ENCODE measurements at places on chromosomes 1 and 21. TPM values are rescaled to one million over a fixed set of nuclear protein-coding genes. Genes with fewer than 3 reads are reported as not detected.

The L1TD1 gene
- total RNA-seq, result not detected

The ATP1A2 gene
- total RNA-seq, result 44.2 TPM

DNA sequence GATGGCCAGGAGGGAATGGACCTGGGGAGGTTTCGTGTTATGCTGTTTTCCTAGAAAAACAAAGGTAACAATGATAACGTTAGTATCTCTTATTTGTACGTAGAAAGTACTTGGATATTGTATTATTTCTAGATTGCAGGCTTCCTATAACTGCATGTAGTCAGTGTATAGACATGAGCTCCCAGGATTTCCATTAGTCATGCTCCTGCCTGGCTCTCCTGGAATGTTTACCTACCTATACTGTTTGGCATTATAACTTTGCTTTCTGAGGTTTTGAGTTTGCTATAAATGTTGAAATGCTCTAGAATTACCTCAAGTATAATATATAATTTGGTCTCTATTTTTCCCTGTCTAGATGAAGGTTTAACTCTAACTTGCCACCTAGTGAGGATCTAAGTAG lies 66.1 kb downstream of the TTC3 start:
- DNase-seq, result no peak

DNA sequence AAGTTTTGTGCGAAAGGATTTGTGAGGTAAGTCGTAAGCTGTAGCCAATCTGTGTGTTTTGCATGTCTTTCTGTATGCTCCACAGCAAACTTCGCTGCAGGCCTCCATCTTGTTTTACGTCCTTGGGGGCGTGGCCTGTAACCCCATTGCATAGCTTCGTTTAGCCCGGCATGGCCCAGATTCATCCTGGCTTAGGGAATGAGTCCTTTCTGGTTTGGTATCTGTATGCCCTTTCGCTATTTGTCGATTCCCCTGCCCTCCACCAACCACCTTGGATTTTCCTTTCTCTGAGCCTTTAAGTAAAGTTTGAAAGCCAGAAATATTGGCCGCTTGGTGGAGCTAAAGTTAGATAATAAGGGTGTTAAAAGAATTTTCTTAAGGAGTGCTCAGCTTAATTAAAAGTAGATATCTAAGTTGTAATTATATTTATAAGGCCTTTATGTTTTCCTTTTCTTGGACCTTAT lies 1.1 kb downstream of the THEM4 start:
- DNase-seq, result peak; percentile 12

DNA sequence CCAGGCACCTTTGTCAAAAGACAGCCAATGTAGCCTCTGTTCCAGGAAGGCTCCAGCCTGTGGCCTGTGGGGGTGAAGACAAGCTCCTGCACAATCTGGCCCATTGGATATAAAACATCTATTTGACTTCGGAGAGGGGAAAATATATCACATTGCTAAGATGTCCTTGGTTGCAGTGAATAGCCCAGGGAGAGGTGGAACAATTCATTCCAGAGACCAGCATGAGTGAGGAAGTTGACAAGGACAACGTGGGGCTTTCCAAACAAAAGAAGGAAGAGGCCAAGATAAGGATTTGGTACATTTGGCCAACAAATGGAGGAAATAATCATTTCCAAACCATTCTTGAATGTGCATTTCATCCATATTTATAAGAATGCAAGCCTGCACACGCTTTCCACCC lies 187.0 kb downstream of the ETS2 start:
- DNase-seq, result no peak

DNA sequence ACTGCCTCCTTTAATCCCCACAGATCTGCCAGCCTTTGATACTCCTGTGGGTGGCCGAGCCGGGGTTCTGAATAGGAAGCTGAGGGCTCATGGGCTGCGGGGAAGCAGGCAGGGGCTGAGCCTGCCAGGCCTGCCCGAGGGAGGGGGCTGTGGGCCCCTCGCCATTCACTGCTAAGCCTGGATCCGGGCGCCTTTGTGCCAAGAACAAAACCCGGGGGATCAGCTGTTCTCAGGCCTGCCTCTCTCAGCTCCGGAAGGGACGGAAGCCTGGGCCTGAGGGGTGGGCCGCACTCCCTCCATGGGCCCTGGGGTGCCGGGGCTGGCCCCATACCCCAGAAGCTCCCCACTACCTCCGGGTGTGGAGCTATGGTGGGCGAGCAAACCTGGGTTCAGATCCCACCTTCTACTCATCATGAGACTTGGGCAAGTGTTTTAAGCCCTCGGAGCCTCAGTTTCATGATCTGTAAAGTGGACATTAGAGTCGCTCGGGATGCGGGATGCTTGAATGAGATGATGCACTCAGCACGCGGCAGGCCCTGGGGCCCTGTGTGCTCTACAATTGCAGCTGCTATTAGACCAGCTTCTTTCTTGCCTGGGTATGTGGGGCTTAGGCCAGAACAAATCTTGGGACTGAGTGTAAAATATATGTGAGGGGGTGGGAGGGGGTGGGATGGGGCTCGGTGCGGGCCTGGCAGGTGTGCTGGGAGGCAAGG lies 19.2 kb upstream of the EPHA2 start:
- peak; percentile 70 for DNase-seq

DNA sequence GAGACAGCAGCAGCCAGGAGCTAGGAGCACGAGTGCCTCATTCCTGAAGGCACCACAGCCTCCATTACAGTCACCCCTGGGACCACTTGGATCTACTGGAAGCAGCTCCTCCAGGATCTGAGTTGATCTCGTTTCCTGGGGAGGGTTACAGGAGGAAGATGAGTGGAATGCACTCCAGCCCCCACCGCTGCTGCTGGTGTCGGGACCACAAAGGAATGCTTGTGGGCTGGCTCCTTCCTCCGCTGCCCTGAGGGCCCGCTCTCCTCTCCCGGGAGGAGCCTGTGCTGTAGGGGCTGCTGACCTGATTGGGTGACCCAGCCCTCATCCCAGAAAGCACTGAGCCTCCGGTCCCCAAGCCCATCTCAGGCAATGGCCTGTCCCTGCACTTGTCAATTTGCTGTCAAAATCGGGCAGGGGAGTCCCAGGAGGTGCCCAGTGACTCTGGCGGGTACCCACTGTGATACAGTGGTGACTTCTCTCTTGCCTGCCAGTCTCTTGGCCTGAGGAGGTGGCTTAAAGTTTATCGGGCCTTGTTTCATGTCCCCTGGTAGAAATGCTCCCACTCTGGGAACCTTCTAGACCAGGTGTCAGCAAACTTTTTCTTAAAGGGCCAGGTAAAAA lies 23.1 kb downstream of the IL10RB start:
- DNase-seq, result peak; percentile 61

DNA sequence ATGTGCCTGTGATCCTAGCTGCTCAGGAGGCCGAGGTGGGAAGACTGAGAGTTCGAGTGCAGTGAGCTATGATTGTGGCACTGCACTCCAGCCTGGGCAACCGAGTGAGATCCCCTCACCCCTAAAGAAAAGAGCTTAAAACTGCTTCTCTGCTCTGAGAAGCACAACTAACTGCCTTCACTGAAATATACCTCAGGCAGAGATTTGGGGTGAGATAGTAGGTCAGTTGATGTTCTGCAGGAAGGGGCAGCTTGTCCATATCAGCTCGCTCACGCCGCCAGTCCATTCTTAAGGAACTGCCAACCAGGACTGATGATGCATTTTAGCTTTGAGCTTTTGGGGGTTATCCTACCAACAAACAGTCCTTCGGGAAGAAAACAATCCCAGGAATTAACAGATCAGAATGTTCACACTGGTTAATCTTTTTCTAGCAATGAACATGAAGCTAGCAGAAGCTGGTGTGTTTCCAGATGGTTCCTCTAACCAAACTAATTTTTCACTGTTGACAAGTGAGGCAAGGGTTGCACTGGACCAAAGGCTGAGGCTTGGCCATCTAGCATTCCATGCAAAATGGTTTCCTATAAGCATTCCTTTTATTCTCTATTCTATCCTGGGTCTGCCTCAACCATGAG lies 31.6 kb downstream of the LHX4 start:
- DNase-seq, result no peak

DNA sequence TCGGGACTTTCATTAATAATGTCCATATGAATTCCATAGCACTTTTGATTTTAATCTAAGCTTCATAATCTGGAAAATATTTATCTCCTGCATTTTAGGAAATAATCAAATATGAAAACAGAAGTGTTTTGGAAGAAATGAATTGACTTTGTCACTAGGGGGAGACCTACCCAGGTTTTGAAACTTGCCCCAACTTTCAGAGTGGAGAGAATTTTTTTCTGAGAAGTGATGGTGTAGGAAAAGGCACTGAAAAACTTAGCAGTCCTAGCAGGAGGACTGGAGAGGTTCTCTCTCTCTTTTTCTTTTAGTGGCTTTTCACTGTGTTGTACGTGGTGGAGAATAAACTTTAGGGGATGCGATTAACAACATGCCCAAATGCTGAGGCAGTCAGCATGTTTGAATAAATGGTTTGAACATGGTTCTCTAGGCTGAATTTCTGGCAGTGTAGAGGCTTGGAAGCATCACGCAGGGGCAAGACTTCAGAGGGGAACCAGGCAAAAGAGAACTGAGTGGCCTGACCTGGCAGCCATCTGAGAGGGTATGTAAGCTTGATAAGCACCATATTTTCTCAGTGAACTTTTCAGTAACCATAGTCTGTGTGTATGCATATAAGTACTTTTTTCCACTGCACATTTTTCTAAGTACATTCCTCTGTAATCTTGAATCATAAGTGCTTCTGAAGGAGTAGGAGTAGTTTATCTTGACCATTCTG lies 68.3 kb upstream of the NEK7 start:
- DNase-seq, result no peak

- DNase-seq, result no peak
Observed at GRCh38 chr1:25476186-25477097, 45.7 kb downstream of the MACO1 start.

- no peak for DNase-seq
Observed at GRCh38 chr1:228866468-228866867, 131.2 kb downstream of the RHOU start.

DNA sequence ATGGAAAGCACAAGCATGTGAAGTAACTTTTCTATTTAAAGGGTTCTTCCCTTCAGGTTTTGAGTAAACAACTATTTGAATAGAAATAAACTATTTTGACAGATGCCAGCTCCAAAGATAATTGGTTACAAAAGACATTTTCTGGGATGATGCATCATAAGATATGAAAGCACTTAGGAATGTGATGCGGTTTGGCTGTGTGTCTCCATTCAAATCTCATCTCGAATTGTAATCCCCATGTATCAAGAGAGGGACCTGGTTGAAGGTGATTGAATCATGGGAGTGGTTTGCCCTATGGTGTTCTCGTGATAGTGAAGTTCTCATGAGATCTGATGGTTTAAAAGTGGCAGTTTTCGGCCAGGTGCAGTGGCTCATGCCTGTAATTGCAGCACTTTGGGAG lies 6.4 kb downstream of the DISP1 start:
- no peak for DNase-seq

DNA sequence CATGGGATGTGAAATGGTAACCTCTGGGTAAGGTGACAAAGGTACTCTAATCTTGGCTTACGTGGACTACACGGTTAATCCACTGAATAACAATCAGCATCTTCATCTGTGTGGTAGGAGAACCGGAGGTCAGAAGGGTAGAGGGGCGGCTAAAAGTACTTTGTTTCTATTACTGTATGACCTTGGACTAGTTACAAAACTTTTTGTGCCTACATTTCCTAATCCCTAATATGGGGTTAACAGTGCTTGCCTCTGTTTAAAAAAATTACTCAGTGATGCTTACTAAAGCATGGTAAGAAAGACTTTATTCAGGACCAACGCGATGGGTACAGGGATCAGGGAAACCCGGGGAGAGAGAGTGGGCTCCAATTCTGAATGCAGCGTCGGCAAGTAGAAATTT lies 1.7 kb upstream of the MRPS6 start:
- DNase-seq, result no peak

DNA sequence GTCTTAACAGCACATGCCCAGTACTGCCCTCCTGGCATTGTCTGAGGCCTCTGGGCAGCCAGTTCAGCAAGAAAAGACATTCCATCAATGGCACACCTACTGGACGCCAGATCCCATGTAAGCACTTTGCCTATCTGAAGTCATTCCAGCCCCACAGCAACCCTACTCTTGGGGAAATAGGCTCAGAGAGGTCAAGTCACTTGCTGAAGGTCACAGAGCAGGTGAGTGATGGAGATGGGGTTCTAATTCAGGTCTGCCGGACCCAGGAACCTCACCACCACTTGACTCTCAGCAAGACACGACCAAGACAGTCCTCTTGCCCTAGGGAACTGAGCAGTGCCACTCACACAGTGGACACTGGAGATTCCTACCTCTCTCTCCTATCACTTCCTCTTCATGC lies 79.4 kb downstream of the PAX7 start:
- no peak for DNase-seq

DNA sequence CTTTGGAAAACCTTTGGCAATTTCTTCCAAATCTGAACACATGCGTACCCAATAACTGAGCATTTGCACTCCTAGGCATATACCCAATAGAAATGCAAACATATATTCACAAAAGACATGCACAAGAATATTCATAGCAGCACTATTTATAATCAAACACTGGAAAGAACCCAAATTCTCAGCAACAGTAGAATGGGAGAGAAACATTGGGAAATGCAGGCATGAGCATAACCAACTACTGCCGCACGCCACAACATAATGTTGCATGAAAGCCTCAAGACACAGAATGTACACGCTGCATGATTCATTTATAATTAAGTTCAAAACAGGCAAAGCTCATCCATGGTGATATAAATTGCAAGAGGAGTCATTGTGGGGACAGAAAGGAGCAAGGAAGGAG lies 69.5 kb upstream of the FBXO28 start:
- DNase-seq, result no peak

- no peak for DNase-seq
Observed at GRCh38 chr1:154609398-154610380, 1.7 kb upstream of the ADAR start.

- DNase-seq, result no peak
Observed at GRCh38 chr21:35615325-35615724, 445.0 kb downstream of the SETD4 start.

DNA sequence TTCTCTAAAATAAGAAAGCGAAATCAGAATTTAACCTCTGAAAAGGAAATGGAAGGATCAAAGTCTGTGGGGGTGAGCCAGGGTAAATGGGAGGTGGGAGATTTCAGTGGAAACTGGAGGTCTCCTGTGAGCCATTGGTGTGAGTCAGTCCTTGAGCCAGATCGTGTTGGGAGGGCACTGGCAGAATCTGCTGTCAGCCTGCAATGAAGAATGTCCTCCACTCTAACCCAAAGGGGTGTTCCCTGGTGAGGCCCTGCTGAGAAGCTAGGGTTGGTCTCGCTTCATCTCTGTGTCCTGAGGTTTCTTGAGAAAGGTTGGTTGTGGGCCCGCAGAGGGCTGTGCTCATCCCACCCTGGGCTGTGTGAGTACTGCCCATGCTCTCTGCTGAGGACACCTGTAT lies 2.4 kb downstream of the QSOX1 start:
- no peak for DNase-seq

GRCh38 chr1:201324306-201324705 lies 41.0 kb downstream of the PKP1 start:
- DNase-seq, result no peak

GRCh38 chr1:179026813-179027669 lies 1.3 kb downstream of the FAM20B start:
- DNase-seq, result no peak
